ENCODE measurements at places on chromosomes 12 and 14.

- no peak for DNase-seq
Measured at GRCh38 chr12:119157528-119157927, 21.2 kb upstream of the HSPB8 start.

GRCh38 chr12:106657488-106657887, 74.7 kb downstream of the RFX4 start:
- no peak for DNase-seq

- no peak for DNase-seq
Measured at GRCh38 chr14:77805706-77806105, 5.8 kb downstream of the ADCK1 start.

GRCh38 chr12:123973552-123974341, 732 bp downstream of the ZNF664 start:
- DNase-seq = peak; percentile 62

- DNase-seq = no peak
Measured at GRCh38 chr12:71636704-71637115, 26.9 kb downstream of the ZFC3H1 start.

DNA sequence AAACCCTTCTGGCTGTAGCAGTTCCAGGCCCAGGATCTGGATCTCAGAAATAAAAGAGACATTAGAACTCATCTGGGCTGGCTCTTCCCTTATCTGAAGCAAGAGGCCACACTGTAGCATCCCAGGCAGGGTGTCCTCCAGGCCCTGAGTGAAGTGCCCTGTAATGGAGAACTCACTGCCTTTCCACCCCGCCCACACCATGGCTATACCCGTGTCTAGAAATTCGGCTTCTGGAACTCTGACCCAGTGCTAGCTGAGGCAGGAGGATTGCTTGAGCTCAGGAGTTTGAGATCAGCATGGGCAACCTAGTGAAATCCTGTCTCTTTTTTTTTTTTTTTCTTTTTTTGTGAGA, 23.5 kb upstream of the PLEKHG3 start:
- no peak for DNase-seq

- no peak for DNase-seq
Measured at GRCh38 chr12:66531766-66532165, 147.1 kb downstream of the GRIP1 start.

- DNase-seq = no peak
Measured at GRCh38 chr14:47186486-47186885, 488.9 kb downstream of the MDGA2 start.

DNA sequence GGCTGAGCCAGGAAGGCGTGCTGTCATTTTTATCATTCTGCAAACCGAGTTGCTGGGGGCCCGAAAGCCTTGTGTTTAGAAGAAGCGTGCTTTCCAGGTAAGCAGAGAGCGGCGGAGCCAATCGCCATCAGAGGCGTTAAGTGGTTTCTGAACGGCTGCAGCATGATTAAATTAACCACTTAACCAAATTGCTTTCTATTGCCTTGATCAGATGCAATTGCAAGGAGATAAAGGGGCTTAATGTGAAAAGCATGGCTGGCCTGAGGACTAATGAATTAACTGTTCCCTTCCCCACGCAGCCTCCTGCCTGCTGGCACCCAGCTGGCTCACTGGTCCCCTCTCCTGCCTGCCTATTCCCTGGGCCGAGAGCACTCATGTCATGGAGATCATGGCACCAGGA, 36.6 kb upstream of the CHGA start:
- no peak for DNase-seq

- no peak for DNase-seq
Measured at GRCh38 chr12:45655743-45656142, 73.8 kb upstream of the ARID2 start.

- DNase-seq = no peak
Measured at GRCh38 chr12:125092872-125093680, 27.8 kb downstream of the AACS start.

GRCh38 chr12:38690646-38691045, 214.7 kb downstream of the CPNE8 start:
- no peak for DNase-seq

DNA sequence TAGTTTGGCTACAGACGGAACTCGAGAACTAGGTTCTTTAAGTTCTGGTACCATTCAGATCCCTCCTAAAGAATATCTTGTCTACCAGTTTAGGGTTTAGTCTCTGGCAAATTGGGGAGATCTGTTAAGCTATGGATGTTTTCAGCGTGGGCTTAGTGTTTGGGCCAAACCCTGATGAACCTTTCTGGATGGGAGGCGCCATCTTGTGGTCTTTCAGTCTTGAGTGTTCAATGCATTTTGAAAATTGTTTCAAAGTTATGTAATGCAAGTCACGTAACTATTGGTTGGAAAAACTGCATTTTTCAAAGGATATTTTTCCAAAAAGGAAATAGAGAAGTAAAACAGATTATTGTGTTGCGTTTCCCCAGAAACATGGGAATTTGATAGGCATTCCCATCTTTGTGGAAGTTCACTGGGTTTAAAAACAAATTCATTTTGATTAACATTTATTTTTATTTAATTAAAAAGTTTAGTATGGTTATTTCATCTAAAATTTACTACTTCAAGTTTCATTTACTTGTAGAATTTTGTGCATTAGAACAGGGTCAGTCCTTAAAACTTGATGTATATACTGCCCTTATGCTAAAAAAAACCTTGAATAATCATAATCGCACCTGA, 169.0 kb downstream of the PRIMA1 start:
- DNase-seq = no peak

DNA sequence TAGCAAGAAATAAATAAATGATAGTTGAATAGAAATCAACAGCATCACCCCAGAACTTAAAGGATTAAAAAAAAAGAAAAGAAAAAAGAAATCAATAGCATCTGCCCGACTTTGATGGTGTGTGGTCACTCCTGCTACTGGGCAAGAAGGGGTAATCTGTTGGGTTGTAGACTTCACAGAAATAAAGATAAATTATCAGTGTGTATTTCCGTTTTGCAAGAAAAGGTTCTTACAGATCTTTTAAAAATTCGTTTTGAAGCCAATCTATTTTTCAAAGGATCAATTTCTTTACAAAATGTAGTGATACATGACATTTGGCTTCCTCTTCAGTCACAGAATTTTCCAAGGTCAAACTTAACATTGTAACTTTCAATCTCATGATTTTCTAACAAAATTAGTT, 448.9 kb upstream of the FAR2 start:
- no peak for DNase-seq

DNA sequence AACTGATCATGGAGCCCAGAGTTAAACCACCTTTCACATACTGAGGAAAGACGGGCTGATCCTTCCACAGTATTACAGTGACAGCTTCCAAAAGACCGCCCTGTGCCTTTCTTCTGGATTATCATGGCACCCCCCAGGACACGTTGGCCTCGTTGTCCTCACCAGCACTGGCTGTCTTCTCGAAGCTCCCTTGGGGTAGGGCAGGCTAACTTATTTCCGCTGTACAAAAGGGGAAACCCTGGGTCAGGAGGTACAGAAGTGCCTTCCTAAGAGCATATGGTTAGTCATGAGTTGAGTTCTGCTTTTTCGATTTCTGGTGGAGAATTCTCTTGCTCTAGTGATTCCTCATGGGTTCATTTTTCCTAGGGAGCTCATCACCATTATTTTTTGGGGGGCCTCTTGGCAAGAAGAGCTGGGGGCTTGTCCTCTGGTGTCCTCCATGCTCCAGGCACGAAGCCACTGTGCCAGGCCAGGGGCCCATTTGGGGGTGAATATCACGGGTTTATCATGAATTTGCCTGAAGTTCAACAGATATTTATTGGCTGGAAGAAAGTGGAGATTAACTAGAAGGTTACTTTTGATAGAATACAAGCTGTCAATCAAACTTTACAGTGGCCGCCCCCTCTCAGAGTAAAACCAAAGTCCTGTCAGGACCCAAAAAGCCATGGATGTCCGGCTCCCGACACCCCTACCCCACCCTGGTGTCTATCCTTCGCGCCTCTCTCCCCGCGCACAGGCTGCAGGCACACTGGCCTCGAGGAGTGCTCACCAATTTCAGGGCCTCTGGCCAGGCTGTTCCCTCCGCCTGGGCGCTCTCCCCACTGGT, 8.8 kb upstream of the TRAF3 start:
- DNase-seq = no peak

DNA sequence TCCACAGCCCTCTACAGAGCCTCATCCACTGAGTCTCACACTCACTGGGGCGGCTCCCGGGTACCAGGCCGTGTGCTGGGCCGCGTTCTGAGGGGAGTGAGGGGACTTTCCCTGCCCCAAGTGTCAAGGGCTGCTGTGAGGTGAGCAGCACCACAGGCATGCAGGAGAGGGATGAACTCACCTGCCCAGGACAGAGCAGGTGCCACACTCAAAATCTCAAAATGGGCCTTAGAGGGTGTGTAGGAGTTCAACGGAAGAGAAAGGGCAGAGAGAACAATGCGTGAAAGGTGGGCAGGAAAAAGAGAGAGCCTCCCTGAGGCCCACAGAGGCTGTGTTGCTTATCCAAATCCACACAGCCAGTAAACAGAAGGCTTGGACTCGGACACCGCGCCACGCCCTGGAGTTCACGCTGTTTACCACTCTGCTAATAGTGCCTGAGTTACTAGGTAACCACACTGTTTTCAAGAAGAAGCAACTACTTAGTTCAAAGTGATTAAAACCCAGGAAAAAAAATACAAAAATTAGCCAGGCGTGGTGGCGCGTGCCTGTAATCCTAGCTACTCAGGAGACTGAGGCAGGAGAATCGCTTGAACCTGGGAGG, 32.7 kb downstream of the TSPAN11 start:
- no peak for DNase-seq

GRCh38 chr14:100982353-100982752, 78.8 kb upstream of the RTL1 start:
- DNase-seq = no peak

GRCh38 chr14:70193396-70193795, 4.6 kb upstream of the SLC8A3 start:
- DNase-seq = no peak

DNA sequence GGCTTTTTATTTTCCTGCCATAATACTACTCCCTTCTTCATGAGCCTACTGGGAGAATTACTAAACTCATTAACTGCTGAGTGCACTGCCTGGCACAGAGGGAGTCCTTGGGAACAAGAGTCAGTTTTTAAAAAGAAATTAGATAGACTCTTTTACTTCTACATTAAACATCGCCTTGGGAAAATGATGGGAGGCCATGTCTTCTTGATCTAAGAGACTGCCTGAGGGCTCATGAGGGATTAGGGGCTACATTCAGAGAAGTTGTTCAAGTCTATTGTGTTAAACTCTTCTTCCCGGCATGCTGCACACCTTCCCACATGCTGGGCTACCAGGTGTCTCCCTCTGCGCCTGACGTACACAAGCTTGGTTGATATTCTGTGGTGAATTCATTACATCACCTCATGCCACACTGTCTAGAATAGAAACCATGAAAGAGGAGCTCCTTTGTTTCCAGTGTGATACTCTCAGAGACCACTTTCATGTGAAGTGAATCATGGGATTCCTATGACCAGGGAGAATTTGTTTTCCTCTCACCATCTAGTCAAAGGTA, 1422.3 kb downstream of the AACS start:
- DNase-seq = no peak

GRCh38 chr14:100670753-100671049, 56.0 kb upstream of the DLK1 start:
- no peak for DNase-seq

- DNase-seq = no peak
Measured at GRCh38 chr14:102545461-102546265, 36.1 kb upstream of the ANKRD9 start.

GRCh38 chr12:45435945-45436710, 220.2 kb downstream of the ANO6 start:
- no peak for DNase-seq

GRCh38 chr14:100891501-100892445, 11.7 kb downstream of the RTL1 start:
- peak; percentile 29 for DNase-seq

- DNase-seq = no peak
Measured at GRCh38 chr14:34113991-34114390, 163.1 kb upstream of the EGLN3 start.

- no peak for DNase-seq
Measured at GRCh38 chr12:63457857-63458256, 210.4 kb downstream of the DPY19L2 start.

- no peak for DNase-seq
Measured at GRCh38 chr14:71371711-71372396, 464.6 kb downstream of the PCNX1 start.

- DNase-seq = no peak
Measured at GRCh38 chr12:8455727-8456360, at the start of gene CLEC6A. CLEC6A (plus strand) TSS chr12:8455962; CDS start chr12:8456112, 150 bp downstream.
